ENCODE measurements at places on chromosomes 7 and 10.

GRCh38 chr10:131249955-131250344, 61.6 kb downstream of the TCERG1L start:
- H3K4me1 ChIP-seq: no peaks in the 10 kb centered on the region
- no peaks in the 10 kb centered on the region for H3K36me3 ChIP-seq
- H3K27ac ChIP-seq: no peak overlapping the region
- H3K4me3 ChIP-seq: no peak overlapping the region
- DNase-seq: no peak

DNA sequence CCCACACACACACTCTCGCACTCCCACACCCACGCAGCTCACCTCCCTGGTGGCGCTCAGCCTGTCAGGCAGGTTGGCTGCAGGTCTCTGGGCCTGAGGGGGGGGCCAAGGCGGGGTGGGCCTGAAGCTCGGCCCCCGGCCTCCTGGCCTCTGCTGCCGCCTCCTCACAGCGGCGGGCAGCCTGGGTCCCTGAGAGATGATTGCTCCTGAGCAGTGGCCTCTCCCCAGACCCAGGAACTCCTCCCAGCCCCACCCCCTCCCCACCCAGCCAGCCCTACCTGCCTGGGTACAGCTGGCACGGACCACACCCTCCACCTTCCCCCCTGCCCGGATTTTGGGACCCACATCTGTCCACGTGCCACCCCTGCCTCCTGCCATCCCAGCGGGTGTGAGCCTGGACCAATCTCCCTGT, 4.6 kb upstream of the TMEM184A start:
- H3K4me3 ChIP-seq: no peak overlapping the region
- H3K27ac ChIP-seq: no peak overlapping the region
- H3K27me3 ChIP-seq: no peaks in the 10 kb centered on the region
- H3K36me3 ChIP-seq: peaks cover 12% of the 10 kb centered on the region
- H3K4me1 ChIP-seq: peaks cover 2% of the 10 kb centered on the region

DNA sequence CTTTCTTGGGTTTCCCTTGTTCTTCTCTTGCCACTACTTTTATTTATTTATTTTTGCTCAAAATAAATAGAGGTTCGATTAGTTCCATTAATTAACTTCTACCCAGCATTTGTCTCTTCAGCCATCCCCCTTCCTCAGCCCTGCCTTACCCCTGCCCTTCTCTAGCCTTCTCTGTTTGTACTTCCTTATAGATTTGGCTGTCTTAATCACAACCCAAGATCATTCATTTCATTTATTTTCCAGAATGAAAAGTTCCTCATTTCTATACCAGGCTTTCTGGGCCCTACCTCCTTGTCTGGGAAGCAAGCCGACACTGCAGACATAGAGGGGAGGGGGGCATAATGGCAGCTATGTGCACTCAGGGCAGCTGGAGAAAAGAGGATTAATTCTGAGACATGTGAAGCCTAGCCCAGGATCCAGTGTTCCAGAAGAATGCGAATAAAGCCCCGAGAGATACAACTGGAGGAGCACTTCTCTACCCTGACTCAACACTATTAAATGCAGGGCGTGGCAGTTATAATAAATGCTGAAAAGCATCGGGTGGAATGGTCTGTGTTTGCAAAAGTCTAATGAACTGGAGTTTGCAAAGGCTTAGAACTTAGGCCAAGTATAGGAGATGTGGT, 6.4 kb upstream of the PDCD4 start:
- H3K27me3 ChIP-seq: no peaks in the 10 kb centered on the region
- peak overlapping the region; percentile 77 for H3K4me3 ChIP-seq
- H3K36me3 ChIP-seq: no peaks in the 10 kb centered on the region
- DNase-seq: no peak
- H3K4me1 ChIP-seq: peaks cover 66% of the 10 kb centered on the region

DNA sequence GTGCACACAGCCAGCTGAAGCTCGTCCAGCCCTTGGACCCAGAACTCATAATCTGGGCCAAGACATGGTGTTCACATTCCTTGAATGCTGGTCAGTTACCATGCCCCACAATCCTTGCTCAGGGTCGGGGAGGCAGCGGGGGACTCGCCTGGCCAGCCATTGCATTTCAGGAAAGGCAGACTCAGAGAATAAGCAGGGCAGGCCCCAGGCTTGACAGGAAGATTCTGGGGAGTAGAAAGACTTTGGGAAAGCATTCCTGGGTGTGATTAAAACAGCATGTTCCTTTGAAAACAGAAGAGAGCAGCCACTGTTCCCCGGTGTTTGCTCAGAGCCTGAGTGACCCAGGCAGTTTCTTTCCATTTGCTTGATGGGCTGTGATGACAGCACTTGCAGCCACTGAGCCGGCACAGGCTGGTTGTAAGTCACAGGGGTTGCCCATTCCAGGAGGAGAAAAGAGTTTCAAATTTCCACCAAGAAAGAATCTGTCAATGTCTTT, 473.7 kb downstream of the TYW1 start:
- no peaks in the 10 kb centered on the region for H3K36me3 ChIP-seq
- H3K27me3 ChIP-seq: peaks cover 6% of the 10 kb centered on the region
- no peaks in the 10 kb centered on the region for H3K4me1 ChIP-seq
- no peak for DNase-seq

DNA sequence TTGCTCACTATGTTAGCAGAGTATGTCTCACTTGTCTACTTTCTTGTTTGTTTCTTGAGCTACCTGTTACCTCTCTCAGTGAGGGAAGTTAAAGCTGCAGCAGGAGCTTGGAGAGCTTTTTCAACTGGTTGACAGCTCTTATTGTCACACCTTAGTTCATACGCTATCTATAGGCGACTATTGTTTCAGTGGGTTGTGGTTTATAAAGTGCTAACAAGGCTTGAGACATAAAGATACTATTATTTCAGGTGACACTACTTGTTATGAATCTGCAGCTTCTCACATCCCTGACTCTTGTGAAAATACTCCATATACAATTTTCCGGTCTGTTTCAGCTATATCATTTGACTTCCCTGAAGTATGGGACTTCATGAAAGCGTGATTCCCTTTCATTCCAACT, 167.4 kb downstream of the CSTF2T start:
- H3K4me1 ChIP-seq: no peaks in the 10 kb centered on the region
- no peak overlapping the region for H3K4me3 ChIP-seq
- no peak overlapping the region for H3K27ac ChIP-seq
- H3K27me3 ChIP-seq: no peaks in the 10 kb centered on the region
- DNase-seq: no peak

- no peaks in the 10 kb centered on the region for H3K36me3 ChIP-seq
- H3K27me3 ChIP-seq: peaks cover 3% of the 10 kb centered on the region
- no peak overlapping the region for H3K4me3 ChIP-seq
- H3K4me1 ChIP-seq: no peaks in the 10 kb centered on the region
- no peak overlapping the region for H3K27ac ChIP-seq
- no peak for DNase-seq
Measured at GRCh38 chr7:139538881-139539635, 15.6 kb downstream of the CLEC2L start.

DNA sequence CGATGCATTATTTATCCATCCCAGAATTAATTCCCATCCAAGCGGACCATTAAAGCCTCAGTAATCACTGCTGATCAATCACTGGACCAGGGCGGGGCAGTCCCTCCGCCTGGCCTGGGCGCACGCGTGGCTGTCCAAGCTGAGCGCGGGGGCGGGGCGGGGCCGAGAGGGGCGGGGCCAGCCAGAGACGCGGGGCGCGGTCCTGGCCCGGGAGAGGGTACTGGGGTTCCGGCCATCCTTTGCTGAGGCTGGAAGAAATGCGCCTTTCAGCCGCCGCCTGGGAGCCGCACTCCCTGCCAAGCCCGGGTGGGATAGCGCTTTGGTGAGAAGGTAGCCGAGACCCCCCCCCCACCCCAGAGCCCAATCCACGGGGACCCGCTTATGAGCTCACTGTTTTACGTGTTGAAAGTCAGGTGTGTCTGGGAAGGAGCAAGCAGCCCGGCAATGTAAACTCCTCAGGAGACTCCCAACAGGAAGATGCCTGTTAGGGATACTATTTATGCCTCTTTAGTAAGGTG, at the start of gene ARHGAP22:
Gene ARHGAP22 (minus strand): TSS at position 83 of the 518 bp plus-strand sequence. CDS start 277 bp downstream, outside the sequence.
- peaks cover 40% of the 10 kb centered on the region for H3K4me1 ChIP-seq
- peak within 1 kb of the TSS; percentile 91 for H3K4me3 ChIP-seq
- peak; percentile 17 for DNase-seq
- H3K27ac ChIP-seq: peak within 1 kb of the TSS; percentile 85
- peaks cover 4% of the 10 kb centered on the region for H3K36me3 ChIP-seq
- H3K27me3 ChIP-seq: peaks cover 20% of the 10 kb centered on the region

- H3K27ac ChIP-seq: no peak overlapping the region
- no peaks in the 10 kb centered on the region for H3K4me1 ChIP-seq
- H3K36me3 ChIP-seq: no peaks in the 10 kb centered on the region
- no peak overlapping the region for H3K4me3 ChIP-seq
Measured at GRCh38 chr10:101744267-101744666, 31.6 kb downstream of the FGF8 start.

DNA sequence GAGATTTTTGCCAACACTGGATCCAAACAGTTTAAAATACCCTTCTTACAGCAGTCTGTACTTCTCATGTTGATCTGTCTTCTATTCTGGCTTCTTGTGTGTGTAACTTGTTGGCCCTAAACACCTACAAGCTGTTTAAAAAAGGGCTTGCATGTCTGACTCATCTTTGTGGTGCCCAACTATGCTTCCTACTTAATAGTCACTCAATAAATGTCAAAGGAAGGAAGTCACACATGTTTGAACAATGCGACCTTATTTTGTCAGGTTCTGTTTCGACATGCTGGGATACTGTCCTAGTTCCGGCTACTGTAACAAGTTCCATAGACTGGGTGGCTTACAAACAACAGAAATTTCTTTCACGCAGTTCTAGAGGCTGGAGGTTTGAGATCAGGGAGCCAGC, 9.4 kb upstream of the GRK5 start:
- no peak overlapping the region for H3K4me3 ChIP-seq
- H3K27ac ChIP-seq: no peak overlapping the region
- H3K36me3 ChIP-seq: no peaks in the 10 kb centered on the region
- H3K4me1 ChIP-seq: peaks cover 18% of the 10 kb centered on the region
- H3K27me3 ChIP-seq: peaks cover 18% of the 10 kb centered on the region
- no peak for DNase-seq

DNA sequence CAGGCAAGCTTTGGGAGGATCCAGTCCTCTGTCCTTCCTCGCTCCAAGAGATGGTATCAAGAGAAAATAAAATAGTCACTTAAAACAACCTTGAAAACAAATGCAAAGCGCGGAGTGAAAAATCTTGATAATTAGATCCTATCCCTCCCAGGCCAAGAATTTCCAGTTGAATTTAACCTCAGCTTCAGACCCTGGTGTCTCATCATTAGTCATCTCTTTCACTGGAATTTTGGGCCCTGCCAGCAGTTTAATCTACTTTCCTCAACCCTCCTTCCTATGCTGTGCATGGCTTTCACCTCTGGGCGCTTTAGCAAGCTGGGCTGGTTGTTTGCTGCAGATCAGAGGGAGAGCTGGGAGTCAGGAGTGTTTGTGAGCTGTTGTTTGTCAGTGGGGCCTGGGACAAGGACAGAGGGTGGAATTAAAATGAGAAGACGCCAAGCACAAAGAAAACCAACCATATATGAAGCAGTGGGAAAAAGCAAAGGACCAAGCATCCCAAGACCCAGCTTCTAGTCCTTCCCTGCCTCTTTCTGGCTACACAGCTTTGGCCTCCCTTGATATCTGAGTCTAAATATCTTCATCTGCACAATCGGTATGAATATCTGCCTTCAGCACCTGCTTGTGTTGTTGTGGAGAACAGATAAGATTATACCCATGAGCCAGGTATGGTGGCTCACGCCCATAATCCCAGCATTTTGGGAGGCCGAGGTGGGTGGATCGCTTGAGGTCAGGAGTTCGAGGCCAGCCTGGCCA, 13.5 kb downstream of the MYOF start:
- H3K27me3 ChIP-seq: no peaks in the 10 kb centered on the region
- no peak overlapping the region for H3K4me3 ChIP-seq
- peak overlapping the region; percentile 68 for H3K27ac ChIP-seq
- no peak for DNase-seq

DNA sequence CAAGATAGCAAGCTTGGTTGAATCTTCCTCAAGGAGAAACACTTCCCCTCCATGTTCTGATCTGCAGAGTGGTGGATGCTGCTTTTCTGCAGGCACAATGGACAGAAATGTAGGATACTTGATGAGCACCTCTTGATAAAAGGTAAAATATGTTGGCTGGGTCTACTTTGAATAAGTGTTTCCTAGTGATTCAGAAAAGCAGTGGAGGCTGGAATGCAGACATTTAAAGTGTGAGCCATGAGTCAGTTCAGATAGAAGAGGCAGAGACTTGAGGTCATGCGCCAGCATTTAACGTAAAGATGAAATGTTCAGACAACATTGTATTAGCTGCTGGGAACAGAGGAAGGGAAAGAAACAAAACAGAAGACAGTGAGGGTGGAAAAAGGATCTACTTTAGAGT, 403.1 kb downstream of the ADRA2A start:
- H3K36me3 ChIP-seq: no peaks in the 10 kb centered on the region
- DNase-seq: no peak
- H3K4me1 ChIP-seq: no peaks in the 10 kb centered on the region
- H3K27me3 ChIP-seq: no peaks in the 10 kb centered on the region
- no peak overlapping the region for H3K4me3 ChIP-seq
- H3K27ac ChIP-seq: no peak overlapping the region

DNA sequence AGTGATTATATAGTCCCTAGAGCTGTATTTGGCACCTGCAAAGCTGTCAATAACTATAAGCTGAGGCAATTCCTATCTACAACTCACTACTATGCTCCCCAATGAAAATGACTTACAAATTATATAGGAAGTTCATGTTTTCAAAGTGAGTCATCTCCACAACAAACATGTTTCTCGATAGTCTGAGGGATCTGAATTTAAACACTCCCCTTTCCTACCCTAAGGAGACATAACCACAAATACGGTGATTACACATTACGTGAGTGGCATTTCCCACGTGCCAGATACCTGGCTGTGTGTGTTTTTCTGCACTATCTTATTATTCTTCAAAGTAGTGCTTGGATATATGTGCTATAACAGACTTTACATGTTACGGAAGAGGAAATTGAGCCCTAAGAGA, 122.5 kb upstream of the C1QL3 start:
- H3K4me3 ChIP-seq: no peak overlapping the region
- H3K4me1 ChIP-seq: peaks cover 2% of the 10 kb centered on the region
- peaks cover 6% of the 10 kb centered on the region for H3K36me3 ChIP-seq
- H3K27ac ChIP-seq: no peak overlapping the region

- H3K27me3 ChIP-seq: peaks cover 11% of the 10 kb centered on the region
- no peaks in the 10 kb centered on the region for H3K36me3 ChIP-seq
- no peak overlapping the region for H3K4me3 ChIP-seq
- no peak for DNase-seq
Measured at GRCh38 chr7:117715784-117716445, 157.3 kb downstream of the CTTNBP2 start.

GRCh38 chr10:72242675-72243074, 26.6 kb upstream of the ASCC1 start:
- H3K27ac ChIP-seq: peak overlapping the region; percentile 84
- H3K4me1 ChIP-seq: peaks cover 45% of the 10 kb centered on the region
- peak; percentile 66 for DNase-seq

GRCh38 chr10:125795128-125795527, 19.5 kb upstream of the MMP21 start:
- peaks cover 53% of the 10 kb centered on the region for H3K36me3 ChIP-seq
- DNase-seq: no peak
- H3K27me3 ChIP-seq: no peaks in the 10 kb centered on the region
- no peak overlapping the region for H3K27ac ChIP-seq
- no peaks in the 10 kb centered on the region for H3K4me1 ChIP-seq
- H3K4me3 ChIP-seq: no peak overlapping the region

- H3K4me3 ChIP-seq: no peak overlapping the region
- no peak overlapping the region for H3K27ac ChIP-seq
Measured at GRCh38 chr7:99095698-99096097, 48.2 kb downstream of the SMURF1 start.

GRCh38 chr10:123035467-123036086, 26.8 kb downstream of the ACADSB start:
- peaks cover 1% of the 10 kb centered on the region for H3K4me1 ChIP-seq
- peaks cover 30% of the 10 kb centered on the region for H3K36me3 ChIP-seq
- H3K4me3 ChIP-seq: no peak overlapping the region
